ENCODE measurements at places on chromosomes 16 and 17.

DNA sequence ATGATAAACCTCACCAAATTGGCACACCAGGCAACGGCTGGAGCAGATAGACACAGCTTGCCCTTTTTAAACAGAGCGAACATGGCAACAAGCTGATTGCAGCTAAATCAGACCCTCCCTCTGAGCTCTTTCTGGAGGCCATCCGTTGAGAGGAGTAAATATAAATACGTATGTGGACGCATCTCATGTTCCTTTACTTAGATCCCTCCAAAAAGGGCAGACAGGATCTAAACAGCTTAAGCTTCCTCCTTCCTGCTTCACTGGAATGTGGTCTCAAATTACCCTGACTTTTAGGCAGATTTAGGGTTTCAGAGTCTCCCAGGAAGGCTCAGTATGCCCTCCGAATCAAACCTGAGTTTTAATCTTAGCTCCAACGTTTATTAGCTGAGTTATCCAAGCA is 204.7 kb upstream of the GOT2 start:
- DNase-seq = no peak

- DNase-seq = no peak
Measured at GRCh38 chr16:86448306-86448890, 61.9 kb upstream of the FOXF1 start.

GRCh38 chr17:75842411-75842810 is 1.8 kb downstream of the UNC13D start:
- no peak for DNase-seq

GRCh38 chr17:22221344-22221743 is 529.0 kb downstream of the KCNJ18 start:
- DNase-seq = no peak

- no peak for DNase-seq
Measured at GRCh38 chr16:27303256-27304100, 10.3 kb upstream of the IL4R start.

- DNase-seq = no peak
Measured at GRCh38 chr16:49947907-49948678, 76.9 kb upstream of the CNEP1R1 start.

- no peak for DNase-seq
Measured at GRCh38 chr16:17591655-17592405, 121.1 kb upstream of the XYLT1 start.

DNA sequence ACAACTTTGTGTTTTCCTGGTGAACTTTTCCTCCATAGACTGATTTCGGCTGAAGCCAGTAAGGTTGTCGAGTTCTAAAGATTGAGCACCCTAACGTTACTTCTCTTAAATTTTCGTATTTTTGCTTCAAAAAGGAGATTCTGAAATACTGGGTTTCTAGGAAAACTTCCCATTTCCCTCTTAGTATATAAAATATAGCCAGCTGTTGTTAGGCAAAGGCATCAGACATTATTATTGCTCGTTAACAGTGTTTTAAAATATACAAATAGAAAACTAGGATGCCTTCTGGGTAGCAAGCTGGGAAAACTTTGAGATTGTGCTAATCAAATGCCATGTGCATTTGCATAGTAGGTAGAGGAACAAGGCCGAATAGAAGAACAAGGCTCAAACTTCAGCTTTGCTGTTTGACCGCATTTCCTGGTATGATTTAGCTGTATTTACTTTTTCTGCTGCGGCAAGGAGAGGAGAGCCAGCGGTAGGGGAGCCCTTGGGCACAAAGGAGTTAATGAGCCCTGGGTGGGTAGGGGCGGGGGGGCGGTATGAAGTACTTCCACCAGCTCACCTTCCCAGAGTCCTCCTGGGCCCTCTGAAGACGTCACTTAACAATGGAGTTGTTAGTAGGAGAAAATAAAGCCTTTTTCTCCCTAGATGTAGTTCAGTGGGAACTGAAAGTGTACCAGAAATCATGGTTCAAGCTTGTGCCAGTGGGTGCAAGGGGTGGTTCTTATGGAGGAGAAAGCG is 151.9 kb downstream of the MSI2 start:
- no peak for DNase-seq

GRCh38 chr17:36707904-36708303 is 106.5 kb downstream of the MRM1 start:
- DNase-seq = no peak

GRCh38 chr17:40341808-40342503 is 22.6 kb downstream of the GJD3 start:
- DNase-seq = no peak

DNA sequence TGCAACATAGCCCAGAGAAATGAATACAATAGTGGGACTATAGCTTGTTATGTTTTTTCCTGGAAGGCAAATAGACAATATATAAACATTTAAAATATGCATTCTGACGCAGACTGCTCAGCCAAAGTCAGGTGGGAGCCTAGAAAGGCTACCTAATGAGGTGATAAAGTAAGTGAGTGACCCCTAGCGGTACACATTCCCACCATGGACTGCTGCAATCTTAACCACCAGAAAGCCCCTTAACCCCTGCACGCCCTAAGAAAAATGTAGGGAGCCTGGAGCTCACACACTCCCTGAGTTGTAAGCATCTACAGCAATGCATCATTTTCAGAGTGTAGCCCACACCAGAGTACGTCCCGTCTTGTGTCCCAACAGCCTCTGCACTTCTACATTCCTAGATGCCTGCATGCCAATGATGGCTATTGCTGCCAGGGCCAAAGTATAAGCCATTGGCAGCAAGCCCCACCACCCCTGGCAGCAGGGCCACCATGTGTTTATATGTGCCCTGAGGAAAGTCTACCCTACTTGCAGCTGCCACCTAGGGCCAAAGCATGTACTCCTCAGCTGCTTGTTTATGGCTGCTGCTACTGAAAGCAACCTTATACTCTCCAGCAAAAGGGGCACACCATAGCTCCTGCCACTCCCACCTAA is 127.6 kb downstream of the KIF2B start:
- no peak for DNase-seq

GRCh38 chr17:47803201-47803600 is 18.4 kb downstream of the OSBPL7 start:
- no peak for DNase-seq

GRCh38 chr17:78774956-78775571 is 7.0 kb downstream of the CYTH1 start:
- peak; percentile 54 for DNase-seq

GRCh38 chr17:77579131-77579530 is 379.4 kb upstream of the TNRC6C start:
- DNase-seq = no peak

GRCh38 chr16:19177111-19177739 is 9.2 kb downstream of the SYT17 start:
- no peak for DNase-seq

DNA sequence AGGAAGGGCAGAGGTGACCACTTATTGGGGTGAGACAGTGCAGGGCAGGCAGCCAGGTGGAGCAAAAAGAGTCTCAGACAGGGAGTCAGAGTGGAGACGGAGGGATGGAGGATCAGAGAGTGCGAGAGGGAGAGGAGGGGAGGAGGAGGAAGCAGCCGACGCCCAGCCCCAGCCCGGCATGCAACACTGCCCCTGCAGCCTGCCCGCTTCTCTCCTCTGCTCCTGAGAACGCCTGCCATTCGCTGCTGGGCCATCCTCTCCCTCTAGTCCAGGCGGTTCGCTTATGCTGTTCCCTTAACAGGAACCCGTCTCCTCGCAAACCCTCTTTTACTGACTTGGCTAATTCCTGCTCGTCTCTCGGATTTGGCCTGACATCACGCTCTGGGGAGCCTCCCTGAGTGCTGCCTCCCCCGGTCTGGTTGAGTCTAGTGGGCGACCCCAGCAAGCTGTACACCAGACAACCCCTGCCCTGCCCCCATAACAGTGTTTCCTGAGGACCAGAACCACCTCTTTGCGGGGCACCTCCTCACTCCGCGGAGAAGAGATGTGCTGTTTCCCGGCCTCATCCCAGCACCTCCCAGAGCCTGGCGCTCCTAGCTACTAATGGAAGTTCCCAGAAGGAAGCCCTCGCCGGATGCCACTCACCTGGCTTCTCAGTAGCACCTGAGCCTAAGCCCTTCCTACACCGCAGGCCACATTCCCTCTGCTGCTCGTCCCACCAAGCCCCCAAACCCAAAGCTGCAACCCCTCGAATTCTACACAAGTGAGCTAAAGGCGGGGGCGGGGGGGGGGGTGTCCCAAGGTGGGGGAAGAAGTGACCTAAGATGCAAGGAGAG is 61.2 kb upstream of the CCL1 start:
- DNase-seq = no peak

DNA sequence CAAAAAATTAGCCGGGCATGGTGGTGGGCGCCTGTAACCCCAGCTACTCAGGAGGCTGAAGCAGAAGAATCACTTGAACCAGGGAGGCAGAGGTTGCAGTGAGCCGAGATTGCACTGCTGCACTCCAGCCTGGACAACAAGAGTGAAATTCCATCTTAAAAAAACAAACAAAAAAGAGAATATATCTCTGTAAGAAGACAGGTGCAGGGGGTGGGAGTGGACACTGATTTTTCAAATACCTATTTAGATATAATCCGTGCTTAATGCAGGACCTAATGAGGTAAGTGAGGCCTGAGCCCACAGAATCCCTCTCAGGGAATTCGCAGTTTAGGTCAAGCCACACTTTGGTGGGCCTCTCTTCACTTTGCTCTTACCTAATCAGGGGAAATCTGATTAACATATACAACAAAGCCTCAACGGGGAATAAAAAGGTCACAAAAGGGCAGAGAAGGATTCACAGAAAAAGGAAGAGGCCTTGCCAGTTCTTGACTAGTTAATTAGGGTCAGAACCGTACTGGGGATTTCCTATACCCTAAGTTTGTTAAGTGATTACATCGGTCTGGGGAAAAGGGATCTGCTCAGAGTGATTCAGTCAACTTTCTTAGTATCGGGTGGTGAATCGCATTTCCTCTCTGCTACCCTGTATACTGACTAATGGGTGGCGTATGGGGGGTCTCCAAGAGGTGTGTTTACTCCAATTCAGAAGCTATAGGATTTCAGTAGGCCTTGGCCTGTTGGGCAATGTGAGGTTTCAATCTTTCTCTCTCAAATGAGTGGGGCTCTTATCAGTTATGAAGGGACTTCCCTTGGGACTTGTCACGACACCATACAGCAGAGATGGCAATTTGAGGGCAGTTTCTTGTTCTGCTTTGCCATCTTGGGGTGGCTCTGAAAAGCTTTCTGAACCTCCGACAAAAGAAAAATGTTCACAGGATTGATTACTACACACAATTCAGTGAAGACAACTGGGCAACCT is 1.9 kb upstream of the NFAT5 start:
- DNase-seq = peak; percentile 45

GRCh38 chr16:57825298-57826044 is 23.2 kb upstream of the KIFC3 start:
- no peak for DNase-seq

- no peak for DNase-seq
Measured at GRCh38 chr16:50303605-50304466, 37.5 kb downstream of the ADCY7 start.

DNA sequence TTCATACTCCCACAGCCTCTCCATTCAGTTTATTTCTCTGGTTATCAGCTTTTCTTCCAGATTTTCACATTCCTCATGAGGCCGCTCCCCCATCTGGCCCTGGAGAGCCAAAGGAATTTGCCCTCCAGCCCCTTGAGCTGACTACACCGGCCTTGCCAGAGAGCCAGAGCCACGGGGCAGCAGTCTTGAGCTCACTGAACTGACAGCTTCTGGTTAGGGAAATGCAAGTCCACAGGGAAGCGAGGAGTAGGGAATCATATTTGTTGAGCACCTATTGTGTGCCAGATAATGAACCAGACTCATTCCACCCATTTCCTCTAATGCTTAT is 102.4 kb downstream of the ABCC12 start:
- no peak for DNase-seq

DNA sequence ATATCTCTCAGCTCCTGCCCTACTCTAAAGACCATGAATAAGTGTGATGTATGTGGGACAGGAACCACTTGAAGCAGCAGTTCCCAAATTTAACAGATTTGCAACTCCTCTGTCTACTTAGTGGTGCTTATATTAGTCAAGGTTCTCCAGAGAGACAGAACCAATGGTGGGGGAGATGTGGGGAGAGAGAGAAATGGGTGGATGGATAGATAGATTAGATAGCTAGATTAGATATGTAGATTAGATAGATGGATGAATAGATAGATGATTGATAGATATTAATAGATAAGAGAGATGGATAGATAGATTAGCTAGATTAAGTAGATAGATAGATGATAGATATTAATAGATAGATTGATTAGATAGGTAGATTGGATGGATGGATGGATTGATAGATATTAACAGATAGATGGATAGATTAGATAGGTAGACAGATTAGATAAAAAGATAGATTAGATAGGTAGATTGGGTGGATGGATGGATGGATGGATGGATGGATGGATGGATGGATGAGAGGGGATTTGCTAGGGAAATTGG is 154.0 kb upstream of the NOL11 start:
- DNase-seq = no peak

GRCh38 chr17:27616414-27616813 is 14.6 kb upstream of the LGALS9 start:
- DNase-seq = no peak

DNA sequence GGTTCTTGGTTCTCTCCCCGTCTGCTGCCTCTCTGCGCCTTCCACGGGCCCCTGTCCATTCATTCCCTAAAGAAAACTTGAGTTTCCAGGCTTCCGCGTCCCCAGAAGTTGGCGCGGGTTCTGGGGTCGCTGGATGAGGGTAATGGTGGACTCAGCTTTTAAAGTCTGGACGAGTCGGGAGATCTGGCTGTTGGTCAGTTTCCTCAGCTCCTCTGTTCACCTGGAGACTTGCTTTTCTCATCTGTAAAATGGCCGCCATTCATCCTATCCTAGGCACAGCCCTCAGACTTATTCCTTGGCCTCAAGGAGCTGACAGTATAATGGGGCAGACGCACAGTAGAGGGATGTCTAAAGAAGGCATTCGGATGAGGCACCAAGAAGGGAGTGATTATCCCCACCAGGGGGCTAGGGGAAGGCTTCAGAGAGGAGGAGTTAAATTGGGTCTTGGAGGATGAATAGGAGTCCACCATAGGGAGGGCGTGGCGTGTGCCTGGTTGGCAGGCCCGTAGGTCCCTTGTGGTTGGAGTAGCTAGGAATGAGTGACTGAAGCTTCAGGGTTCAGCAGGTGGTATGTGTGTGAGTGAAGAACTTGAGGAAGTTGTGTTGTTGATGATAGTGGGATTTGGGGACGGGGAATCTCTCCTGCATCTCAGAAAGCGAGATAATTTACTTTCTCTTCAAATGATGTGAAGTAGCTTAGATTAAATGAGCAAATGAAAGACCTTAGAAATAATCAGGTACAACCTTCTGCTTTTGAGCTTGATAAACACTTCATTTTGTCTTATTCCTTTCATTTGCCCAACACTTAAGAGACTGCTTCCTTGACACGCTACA is 652 bp downstream of the VPS35L start:
- no peak for DNase-seq

- DNase-seq = no peak
Measured at GRCh38 chr17:45222996-45223538, 1.4 kb downstream of the FMNL1 start.

DNA sequence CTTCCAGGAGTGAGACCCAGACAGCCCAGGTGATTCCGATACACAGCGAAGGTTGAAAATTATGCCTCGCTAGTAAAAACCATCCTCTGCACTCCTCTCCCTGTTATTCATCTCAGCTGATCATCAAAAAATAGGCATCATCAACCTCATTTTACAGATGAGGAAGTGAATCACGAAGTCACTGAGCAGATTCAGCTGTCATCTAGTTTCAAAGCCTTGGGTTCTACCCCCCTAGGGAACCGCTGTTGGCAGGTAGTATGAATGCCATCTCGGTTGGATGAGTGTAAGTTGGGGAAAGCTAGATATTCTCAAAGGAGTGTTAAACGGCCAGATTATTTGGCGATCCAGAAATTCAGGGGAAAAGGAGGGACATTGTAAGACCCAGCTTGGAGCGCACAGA is 2.0 kb downstream of the CRYM start:
- DNase-seq = no peak

GRCh38 chr16:58511933-58512815 is 3.1 kb upstream of the SETD6 start:
- DNase-seq = peak; percentile 77

- DNase-seq = no peak
Measured at GRCh38 chr17:11700668-11701067, 102.4 kb downstream of the DNAH9 start.
